Stomach (tissue), 19 donors: ENCODE measurements at places on chromosomes 7 and 10.

DNA sequence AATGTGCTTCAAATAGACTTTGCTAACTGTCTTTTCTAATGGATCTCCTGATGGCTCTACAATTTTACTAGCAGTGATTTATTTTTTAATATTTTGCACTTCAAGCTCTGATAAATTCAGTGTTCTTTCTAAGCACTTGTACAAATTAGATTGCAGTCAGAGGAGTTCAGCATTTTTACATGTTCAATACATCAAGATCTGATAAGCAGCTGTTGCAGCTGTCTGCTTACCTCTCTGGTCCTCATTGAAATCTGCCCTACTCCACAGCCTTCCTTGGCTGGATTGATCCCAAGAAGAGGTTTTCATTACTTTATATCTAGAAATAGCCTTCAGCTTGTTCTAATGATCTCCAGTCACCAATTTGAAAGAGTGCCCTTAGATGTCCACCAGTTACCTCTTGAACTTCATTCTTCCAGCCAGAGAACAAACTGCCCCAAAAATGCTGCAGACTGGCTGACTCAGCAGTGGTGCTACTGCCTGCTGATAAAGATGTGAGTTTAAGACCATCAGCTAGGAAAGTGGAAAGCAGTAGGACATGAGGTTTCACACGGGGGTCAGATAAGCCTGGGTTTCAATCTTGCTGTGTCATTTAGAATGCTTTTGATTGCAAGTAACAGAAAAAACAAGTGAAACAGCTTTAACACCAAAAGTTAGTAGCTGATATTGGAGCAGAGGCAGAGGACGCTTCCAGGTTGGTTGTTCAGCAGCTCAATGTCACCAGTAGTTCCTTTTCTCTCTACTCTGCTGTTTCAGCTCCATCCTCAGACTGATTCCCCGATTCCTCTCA, 350.9 kb upstream of the NPVF start:
- H3K4me1 ChIP-seq, result no peaks in the 10 kb centered on the region
- H3K27ac ChIP-seq, result no peak overlapping the region
- H3K4me3 ChIP-seq, result no peak overlapping the region
- no peaks in the 10 kb centered on the region for H3K27me3 ChIP-seq

GRCh38 chr7:156504687-156505545, 135.7 kb upstream of the RNF32 start:
- no peak overlapping the region for H3K27ac ChIP-seq
- no peaks in the 10 kb centered on the region for H3K27me3 ChIP-seq
- H3K4me3 ChIP-seq, result no peak overlapping the region
- no peaks in the 10 kb centered on the region for H3K4me1 ChIP-seq

DNA sequence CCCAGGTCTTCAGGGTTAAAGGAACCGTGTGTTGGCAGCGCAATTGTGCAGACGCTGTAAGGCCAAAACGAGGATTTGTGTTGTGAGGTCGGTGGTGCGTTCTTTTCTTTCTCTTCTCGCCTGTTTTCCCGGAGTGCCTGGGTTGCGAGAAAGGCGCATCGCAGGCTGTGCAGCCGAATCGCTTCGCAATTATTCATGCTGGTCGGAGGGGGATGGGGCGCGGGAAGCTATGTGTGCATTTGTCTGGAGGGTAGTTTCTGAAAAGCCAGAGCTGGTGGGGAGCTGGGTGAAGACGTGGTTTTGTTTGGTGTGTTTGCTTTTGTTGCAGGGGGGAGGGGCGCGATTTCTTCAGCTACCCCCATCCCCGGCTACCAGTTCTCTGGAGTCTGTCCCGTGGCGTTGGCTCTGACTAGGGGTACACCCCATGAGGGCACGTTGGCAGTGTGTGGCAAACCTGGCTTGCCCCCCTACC, 2.1 kb downstream of the MXI1 start:
- no peaks in the 10 kb centered on the region for H3K27me3 ChIP-seq
- H3K4me3 ChIP-seq, result peak overlapping the region; percentile 65
- no peaks in the 10 kb centered on the region for H3K36me3 ChIP-seq
- peak overlapping the region; percentile 92 for H3K27ac ChIP-seq

DNA sequence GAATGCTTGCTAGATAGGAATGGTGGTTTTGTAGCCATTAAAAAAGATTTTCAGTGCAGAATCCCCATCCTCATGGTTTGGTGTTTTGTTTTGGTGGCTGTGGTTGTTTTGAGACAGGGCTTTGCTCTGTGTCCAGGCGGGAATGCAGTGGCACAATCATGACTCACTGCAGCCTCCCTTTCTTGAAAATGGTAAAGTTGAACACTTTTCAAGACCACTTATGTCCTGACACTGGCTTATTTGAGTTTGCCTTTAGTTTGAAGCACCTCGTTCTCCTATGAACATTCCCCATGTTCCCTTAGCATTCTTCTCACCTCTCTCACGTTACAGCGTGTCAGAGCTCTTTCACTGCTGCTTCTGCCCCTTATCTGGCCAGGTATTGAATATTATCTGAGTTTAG, 140.1 kb downstream of the LRRC4 start:
- H3K4me3 ChIP-seq, result no peak overlapping the region
- no peaks in the 10 kb centered on the region for H3K27me3 ChIP-seq
- DNase-seq, result no peak
- H3K4me1 ChIP-seq, result peaks cover 43% of the 10 kb centered on the region
- peaks cover 19% of the 10 kb centered on the region for H3K36me3 ChIP-seq
- no peak overlapping the region for H3K27ac ChIP-seq

DNA sequence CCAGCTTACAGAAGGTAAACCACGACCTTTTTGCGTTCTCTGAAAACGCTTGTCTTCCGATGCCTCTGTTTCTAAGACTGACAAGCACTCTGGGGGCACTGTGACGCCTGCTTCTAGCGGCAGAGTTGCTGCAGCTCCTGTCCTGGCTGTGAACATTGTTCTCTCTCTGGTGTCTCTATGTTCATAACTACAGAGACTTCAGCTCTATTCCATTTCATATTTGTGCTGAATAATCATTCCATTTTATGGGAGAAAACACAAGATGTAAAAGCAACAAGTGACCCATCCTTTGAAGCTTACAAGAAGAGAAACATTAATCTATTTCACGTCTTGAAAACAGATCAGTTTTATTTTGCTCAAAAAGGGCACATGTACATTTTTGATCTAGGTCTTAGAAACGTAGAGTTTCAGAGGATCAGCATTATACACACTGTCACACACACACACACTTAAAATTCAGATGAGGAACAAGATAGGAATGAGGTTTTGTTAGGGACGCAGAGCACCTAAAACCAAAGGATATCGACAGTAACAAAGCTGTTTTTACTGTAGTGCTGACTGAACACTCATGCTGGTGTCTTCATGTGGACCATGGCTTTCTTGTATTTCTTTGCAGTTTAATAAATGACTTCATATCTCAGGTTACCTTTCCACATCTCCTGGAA, 3.0 kb downstream of the IKZF1 start:
- no peaks in the 10 kb centered on the region for H3K36me3 ChIP-seq
- peaks cover 6% of the 10 kb centered on the region for H3K4me1 ChIP-seq
- peak overlapping the region; percentile 65 for H3K4me3 ChIP-seq
- H3K27me3 ChIP-seq, result peaks cover 59% of the 10 kb centered on the region
- H3K27ac ChIP-seq, result peak overlapping the region; percentile 84
- DNase-seq, result no peak

DNA sequence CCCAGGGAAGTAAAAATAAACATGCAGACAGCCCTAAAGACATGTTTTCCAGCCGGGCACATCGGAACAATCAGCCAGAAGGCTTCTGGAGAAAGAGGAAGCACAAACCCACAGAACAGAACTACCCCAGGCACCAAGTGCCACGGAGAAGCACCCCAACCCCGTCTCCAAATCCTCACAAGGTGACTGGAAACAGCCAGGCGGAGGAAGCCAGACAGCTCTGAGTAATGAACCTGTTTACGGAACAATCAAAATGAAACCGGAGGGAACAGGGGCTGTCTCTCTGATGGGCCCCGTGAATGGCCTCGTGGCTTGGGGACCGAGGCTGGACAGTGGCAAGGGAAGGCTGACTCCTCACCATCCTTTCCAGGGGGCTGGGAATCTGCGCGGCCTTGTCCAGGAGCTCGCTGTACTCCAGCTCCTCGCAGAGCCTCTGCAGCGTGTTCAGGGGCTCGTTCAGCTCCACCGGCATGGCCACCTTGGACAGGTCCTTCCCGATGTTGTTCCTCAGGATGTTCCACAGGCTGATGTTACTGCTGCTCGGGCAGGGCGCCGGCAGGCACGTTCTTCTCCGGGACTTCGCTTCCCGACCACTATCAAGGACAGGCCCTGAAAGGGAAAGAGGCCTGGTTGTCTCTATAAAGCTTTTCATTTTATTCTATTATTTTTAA, 77.0 kb upstream of the GSDME start:
- no peaks in the 10 kb centered on the region for H3K27me3 ChIP-seq
- H3K4me1 ChIP-seq, result peaks cover 7% of the 10 kb centered on the region
- peaks cover 3% of the 10 kb centered on the region for H3K36me3 ChIP-seq

DNA sequence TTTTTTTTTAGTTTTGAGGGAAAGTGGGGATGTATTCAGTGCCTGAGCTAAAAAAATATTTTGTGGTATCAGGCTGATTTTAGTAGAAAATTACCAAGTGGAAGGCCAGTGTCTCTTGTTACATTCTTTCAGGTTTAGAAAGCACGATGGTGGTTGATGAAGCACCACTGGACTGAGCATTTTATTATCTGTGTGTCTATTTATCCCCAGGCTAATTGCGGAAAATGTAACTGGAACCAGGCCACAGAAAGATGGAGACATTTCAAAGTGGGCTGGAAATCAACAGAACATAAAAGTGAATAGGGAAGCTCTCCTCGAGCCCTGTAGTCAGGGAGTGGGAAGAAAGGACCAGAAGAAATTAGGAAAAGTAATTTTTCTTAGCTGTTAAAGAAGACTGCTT, 261.0 kb downstream of the STK31 start:
- H3K4me3 ChIP-seq, result no peak overlapping the region
- DNase-seq, result no peak
- no peaks in the 10 kb centered on the region for H3K36me3 ChIP-seq
- no peaks in the 10 kb centered on the region for H3K4me1 ChIP-seq
- H3K27ac ChIP-seq, result no peak overlapping the region

GRCh38 chr7:130009848-130010688, 41.1 kb downstream of the ZC3HC1 start:
- no peaks in the 10 kb centered on the region for H3K27me3 ChIP-seq
- H3K4me3 ChIP-seq, result no peak overlapping the region
- H3K36me3 ChIP-seq, result no peaks in the 10 kb centered on the region
- peaks cover 27% of the 10 kb centered on the region for H3K4me1 ChIP-seq
- peak; percentile 31 for DNase-seq
